Iris pigment epithelial cell (primary cell): ENCODE measurements at places on chromosomes 2 and 18.

DNA sequence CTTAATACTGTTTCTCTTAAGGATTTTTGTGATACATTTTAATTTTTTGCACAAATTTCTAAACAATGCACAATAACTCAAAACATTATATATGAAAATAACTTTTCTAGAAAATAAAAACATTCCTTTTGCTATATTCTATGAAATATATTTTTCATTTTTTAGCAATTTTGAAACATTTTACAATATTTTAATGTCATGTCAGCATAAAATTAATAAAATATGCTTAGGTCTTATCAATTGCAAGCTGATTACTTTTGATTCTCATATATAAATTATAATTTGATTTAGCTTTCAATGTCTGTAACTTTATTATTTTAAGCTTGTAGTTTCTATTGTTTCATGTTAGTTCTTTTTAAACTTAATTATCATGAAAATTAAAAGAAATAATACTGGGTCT, 898.7 kb downstream of the TMEM182 start:
- DNase-seq = no peak

- DNase-seq = peak; percentile 28
Observed at GRCh38 chr2:12718711-12719399, 2.1 kb downstream of the TRIB2 start.

GRCh38 chr2:226799976-226800940, 638 bp upstream of the IRS1 start:
- DNase-seq = peak; percentile 42

GRCh38 chr18:60292186-60292585, 80.4 kb downstream of the MC4R start:
- DNase-seq = no peak

GRCh38 chr2:134401081-134401497, 147.2 kb downstream of the MGAT5 start:
- DNase-seq = peak; percentile 54

DNA sequence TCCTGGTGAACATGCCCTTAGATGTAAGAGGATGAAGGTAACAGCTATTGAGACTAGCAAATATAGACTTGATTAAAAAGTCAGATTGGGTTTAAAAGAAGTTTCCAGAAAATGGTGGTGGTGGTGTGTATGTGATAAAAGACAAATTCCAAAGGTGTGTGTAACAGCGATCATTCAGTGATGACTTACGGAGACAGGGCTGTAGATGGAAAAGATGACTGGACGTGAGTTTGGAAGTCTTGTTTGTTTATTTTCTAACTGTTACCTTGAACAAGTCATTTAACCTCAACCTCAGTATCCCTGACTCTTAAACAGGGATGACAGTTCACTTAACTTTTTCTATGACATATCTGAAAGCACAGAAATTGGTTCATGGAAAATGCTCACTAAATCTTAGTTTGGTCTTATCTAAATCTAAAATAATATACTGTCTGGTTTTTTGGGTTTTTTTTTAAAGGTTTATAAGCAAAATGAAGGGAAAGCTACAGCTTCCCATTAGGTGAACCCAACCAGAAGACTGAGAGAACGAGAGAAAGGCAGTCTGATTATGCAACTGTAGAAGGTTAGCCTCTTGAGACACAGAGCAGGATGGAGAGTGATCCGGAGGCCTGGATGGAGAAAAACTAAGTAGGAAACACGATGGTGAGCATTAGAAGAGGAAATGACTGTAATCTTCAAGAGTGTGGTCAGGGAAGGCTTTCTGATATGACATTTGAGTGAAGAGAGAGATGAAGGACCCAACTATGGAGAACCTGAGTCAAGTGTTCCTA, 71.9 kb downstream of the TCF4 start:
- peak; percentile 91 for DNase-seq

- DNase-seq = peak; percentile 85
Observed at GRCh38 chr18:63775166-63775730, at the start of gene SERPINB7. Gene SERPINB7, plus strand, starts transcription at chr18:63775418. Its CDS starts 6,955 bp downstream, at chr18:63782373.

DNA sequence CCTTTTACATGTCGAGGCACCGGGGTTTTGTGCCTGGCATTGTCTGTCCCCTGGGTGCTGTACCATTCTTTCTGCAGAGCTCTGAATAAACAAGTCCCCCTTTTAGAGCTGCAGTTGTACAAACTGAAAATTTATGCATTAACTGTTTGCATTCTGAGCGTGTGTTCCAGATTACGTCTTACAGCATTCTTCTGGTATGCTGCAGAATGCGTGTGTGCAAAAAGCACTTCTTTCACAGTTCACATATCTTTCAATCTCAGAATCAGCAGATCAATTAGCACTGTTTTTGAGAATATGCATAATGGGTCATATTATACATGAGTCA, 27.5 kb downstream of the MEIS1 start:
- no peak for DNase-seq

GRCh38 chr2:64291181-64291580, 147.0 kb upstream of the PELI1 start:
- peak; percentile 80 for DNase-seq

DNA sequence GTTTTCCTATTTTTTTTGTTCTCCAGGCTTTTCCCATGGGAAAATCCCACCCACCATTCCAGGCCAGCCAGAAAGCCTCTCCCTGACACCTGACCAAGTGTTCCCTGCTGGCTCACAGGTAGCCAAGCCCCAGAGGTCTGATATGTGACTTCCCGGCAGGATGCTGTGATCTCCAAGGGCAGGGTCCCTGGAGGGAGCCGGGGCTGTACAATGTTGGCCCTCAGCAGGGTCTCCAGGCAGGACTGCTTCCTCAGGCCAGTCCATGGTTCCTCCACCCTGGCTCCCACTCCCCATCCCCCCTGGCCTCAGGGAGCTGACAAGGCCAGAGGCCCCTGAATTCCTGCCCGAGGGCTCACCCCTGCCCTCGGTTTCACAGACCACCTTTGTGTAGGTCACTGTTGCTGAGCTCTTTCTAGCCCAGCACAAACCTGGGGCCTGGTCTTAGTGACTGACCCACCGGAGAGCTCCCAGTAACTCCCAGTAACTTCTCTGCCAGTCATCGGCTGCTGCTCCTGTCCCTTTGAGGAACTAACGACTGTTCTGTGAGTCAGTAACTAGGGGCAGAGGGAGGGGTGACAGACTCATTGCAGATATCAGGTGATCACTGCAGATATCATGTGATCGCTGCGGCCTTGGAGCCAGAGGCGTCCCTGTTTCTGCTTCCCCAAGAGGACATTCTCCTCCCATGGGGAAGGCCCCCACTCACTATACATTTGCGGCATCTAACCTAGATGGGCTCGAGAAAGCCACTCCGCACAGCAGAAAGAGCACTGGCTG, 38.7 kb downstream of the SDC1 start:
- peak; percentile 39 for DNase-seq

- DNase-seq = peak; percentile 57
Observed at GRCh38 chr18:13178976-13179375, 39.6 kb upstream of the LDLRAD4 start.

- DNase-seq = peak; percentile 37
Observed at GRCh38 chr2:218229851-218230250, 12.9 kb downstream of the ARPC2 start.

- no peak for DNase-seq
Observed at GRCh38 chr2:95351598-95351915, 51.0 kb upstream of the FAHD2A start.

GRCh38 chr18:58527285-58527951, 101.5 kb downstream of the ALPK2 start:
- DNase-seq = no peak

DNA sequence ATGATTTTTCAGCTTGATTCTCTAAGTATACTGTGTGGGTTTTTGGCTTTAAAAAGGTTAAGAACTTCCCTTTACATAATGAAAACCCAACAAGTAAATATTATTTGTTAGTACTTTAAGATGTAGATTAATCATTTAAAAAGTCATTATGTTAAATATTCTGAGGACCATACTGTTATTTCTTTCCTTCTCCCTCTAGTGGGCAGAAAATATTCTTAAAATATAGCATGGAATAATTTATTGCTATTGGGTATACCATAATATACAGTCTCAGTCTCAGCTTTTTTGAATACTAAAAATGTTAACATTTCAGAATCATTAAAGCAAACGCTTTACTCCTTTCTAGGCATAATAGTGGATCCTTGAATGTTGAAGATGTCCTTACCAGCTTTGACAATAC, 28.1 kb downstream of the CAMKMT start:
- DNase-seq = peak; percentile 1

DNA sequence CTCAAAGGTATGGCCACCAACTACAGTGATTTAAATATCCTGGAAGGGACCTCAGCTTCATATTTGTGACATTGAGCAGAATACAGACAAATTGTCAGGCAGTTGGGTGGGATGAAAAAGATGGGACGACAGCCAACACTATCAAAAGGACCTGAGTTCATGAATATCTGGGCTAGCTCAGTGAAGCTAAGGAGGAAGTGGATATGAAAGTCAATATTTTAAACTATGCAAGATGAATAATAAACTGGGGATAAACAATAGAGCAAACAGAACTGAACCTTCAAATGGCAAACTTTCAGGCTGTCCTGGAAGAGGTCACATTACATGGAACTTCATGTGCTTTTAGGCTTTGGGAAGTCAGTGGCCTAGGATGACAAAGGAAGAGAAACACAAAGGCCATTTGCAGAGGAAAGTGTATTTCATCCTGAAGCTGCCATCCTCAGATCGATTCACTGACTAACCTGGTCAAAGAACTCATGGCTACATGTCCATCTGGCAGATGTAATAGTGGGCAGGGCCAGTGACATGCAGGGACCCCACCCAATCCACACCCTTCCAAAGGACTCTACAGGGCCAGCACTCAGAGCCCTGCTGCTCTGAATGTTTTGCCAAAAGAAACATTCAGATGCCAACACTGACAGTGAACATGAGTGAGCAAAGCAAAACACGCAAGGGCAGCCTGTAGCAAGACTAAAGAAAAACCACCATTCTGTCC, 175.7 kb downstream of the ETAA1 start:
- DNase-seq = no peak
